Hematopoietic multipotent progenitor cell treated with erythropoietin and hydrocortisone succinate and interleukin-3 and kit ligand, for 4 days (in vitro differentiated cells): ENCODE measurements at places on chromosomes 3 and 15.

- no peak for DNase-seq
Measured at GRCh38 chr3:127781411-127782001, 40.8 kb downstream of the MGLL start.

DNA sequence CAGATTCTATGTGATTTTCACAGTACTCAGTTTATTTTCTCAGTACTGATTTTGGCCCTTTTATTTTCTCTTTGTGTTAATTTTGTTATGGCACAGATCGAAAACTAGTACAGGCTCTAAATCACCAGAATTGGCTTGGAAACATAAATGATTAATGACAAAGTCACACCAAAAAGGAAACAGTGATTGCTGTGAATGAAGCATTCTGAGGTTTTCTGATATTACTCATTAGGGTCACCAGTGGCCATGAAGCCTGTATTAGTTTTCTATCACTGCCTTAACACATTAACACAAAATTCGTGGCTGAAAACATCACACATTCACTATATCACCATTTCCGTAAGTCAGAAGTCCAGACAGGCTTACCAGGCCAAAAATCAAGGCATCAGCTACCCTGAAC lies 343.0 kb upstream of the THRB start:
- DNase-seq: no peak

GRCh38 chr3:195872800-195873199 lies 35.6 kb downstream of the TNK2 start:
- no peak for DNase-seq

DNA sequence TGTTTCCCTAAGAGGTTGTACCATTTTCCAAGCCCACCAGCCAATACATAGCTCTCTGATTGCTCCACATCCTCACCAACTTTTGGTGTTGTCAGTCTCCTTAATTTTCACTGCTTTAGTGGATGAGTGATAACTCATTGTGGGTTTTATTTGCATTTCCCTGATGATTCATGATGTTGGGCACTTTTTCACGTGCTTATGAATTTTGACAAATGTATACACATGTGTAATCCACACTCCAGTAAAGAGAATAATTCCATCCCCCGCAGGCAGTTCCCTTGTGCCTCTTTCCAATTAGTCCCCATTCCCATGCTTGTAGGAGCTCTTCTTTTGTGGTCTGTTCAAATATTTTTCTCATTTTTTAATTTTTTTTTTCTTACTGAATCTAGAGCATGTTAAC lies 52.4 kb downstream of the ANP32A start:
- DNase-seq: no peak

GRCh38 chr3:89521328-89521727 lies 413.9 kb downstream of the EPHA3 start:
- DNase-seq: no peak

- no peak for DNase-seq
Measured at GRCh38 chr15:90559119-90559518, 29.4 kb downstream of the CRTC3 start.

GRCh38 chr3:71300951-71301393 lies 282.6 kb downstream of the FOXP1 start:
- DNase-seq: no peak

DNA sequence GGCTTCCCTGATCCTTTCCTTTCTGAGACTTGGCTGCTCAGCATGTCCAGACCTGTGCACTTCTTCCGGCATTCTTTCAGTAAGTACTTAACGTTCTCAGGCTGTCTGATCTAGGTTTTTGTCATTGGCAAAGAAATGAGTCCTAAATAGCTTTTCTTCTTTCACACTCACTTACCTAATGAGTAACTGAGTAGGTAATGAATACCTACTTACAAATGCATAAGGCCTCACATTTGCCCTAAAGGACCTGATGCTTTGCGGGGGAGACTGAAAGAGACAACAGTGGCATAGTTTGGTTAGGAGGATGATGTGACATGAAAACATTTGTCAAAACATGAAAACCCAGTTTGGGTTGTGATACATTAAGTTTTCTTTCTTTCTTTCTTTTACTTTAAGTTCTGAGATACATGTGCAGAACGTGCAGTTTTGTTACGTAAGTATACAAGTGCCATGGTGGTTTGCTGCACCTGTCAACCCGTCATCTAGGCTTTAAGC lies 516.7 kb upstream of the CFAP20DC start:
- DNase-seq: no peak

- DNase-seq: no peak
Measured at GRCh38 chr15:47756872-47757271, 39.6 kb downstream of the SEMA6D start.

DNA sequence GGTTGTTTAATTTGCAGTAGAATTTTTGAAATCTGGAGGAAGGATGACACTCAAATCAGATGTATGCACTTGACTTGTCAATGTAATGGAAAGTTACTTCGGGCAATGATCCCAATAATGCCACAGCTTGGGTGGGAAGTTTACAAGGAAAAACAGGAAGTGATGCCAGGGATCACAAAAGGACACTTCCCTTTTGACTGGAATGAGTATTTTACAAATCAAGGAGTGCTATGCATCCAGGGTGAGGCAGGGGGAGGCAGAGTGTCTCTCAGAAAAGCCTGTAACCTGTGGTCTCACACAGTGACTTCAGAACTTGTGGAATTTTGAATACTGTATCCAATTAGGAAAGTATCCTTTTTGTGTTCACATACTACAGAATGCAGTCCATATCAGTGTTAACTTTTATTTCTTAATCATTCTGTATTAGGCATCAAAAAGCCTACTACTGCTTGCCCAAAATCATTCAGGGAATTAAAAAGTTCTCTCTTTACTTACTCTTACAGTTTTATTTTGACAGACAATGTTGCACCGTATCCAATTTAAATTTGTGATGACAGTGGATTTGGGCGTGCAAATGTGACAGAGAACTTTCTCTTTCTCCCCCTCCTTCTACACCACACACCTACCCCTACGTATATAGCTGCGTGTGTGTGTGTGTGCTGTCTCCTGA lies 445.1 kb downstream of the MECOM start:
- DNase-seq: peak; percentile 46

GRCh38 chr3:137792626-137793271 lies 28.6 kb downstream of the SOX14 start:
- DNase-seq: peak; percentile 36

DNA sequence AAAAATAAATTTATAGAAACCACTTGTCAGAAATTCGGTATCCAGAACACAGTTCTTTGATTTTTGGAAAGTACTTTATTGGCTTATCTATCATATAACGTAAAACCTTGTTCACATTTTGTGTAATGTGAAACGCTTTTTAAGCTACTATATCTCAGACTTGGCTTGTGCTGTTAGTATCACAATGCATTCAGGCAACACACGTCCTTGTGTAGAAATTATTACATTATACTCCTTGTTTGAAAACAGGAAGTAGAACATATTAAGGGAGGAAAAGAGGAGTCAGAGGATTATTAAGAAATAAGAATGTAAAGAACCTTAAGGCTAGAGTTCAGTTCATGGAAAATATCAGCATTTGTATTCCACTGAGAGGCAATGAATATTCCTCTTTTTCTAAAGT lies 1.6 kb downstream of the DNAJC13 start:
- DNase-seq: peak; percentile 48

DNA sequence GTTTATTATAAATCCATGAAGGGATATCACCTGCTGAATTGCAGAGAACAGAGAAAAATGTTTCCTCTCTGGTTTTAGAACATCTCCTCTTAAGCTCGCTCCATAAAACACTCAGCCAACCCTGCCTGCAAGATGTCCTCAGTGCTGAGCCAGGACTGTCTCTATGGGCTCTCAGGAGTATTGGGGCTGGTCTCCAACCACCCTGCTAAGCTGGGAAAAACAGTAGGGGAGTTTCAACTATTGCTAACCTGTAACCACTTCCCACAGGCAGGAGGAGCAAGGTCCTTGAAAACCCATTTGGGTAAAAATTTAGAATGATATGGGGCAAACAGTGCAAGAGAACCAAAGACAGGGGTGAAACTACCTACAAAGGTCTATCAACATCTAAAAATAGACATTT lies 34.3 kb downstream of the MYO1E start:
- no peak for DNase-seq

GRCh38 chr3:32334675-32335074 lies 57.0 kb upstream of the CMTM7 start:
- peak; percentile 43 for DNase-seq

DNA sequence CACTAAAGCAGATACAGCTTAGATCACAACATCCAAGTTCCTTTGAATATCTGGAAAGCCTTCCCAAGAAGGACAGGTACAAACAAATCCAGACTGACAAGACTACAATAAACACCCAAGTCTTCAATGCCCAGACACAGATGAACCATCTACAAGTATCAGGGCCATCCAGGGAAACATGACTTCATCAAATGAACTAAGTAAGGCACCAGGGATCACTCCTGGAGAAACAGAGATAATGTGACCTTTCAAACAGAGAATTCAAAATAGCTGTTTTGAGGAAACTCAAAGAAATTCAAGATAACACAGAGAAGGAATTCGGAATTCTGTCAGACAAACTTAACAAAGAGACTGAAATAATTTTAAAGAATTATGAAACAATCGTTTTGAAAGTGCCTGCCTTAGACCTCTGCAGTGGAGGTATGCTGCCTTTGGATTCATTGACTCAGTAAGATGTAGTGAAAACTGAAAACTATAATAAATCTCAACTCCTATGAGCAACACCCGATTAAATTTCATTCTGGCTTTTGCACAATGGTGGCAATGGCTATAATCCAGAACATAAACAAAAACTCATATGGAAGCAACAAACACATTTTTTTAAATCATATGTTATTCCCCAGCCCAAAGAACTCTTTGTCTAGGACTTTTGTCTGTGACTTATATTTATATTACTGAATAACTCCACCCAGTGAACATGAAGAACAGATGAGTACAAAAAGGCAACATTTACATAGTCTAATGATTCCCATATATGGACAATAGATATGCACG lies 12.6 kb upstream of the COL8A1 start:
- no peak for DNase-seq

GRCh38 chr3:60333710-60334109 lies 917.5 kb downstream of the FHIT start:
- DNase-seq: peak; percentile 79

DNA sequence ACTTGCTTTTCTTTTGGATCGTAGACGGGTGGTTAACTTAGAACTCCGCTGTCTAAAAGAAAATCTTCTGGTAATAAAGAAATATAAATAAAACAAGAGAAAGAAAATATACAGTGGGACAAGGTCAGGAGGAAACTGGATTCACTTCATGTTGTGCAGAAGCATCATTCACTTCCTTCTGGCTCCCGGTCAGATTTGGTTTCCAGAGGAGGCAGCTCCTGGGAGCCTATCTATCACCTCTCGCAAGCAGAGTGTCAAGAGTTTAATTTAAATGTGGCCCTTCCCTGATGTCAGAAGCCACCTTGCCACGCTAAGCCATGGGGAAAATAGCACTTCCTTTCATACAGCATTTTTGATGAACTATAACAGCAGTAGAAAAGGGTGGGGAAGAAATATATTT lies 139.1 kb downstream of the NSMCE3 start:
- DNase-seq: no peak

DNA sequence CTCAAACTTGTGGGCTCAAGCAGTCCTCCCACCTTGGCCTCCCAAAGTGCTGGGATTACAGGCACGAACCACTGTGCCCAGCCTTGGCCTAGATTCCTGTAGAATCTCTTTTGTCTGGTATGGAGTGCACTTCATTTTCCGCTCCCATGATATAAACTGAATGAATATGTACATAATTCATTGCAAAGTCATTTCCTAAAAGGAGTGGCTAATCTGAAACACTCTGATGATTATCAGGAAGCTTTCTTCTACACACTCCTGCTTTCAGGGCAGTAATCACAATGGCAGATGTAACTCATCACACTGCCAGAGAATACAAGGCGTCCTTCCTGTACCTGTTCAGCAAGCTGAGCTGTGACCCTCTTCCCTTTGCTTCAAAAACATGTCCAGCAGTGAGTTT lies 28.6 kb downstream of the RLBP1 start:
- DNase-seq: peak; percentile 22

DNA sequence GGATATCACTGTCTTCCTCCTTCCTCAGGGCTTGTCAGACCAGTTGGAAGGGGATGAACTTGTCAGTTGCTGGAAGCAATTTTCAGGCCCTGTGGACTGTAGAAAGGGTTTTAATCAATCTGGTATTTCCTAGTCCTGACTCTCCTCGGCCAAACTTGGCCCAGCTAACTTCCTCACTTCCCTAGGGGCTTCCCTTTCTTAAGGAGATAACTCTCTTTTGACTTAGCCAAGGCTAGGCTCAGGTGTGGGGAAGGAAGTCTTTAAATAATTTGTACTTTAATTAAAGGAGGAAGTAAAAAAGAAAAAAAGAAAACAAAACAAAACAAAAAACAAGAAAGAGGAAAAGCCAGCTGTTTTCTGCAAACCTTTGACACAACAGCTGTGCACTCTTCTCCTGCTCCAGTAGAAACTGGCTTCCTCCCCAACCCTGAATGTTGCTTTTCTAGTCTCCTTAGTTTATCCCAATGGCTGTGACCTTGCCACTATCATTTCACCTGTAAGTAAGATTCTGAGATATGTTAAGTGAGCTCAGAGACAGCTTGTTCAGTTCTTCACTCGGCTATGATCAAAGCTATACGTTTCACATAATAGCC lies 53.0 kb upstream of the ST3GAL6 start:
- no peak for DNase-seq

DNA sequence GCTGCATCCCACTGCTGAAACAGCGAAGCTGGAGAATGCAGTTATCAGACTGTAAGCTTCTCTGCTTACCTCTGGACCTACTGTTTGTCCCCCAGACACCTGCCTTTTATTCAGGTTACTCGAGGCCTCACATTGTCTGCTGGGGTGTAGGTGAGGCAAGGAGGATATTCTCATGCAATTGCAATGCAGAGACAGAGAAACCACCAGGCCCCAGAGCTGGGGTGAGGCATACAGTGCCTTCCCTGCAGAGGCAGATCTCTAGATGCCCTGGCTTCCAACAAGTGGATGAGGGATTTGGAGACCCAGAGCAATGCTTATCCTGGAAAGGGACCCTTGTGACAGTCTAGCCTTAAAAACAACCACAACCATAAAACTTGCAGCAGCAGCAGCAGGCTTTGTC lies 263.4 kb upstream of the ST8SIA2 start:
- DNase-seq: no peak
